ENCODE measurements at places on chromosomes 12 and 14.

- no peak for DNase-seq
Measured at GRCh38 chr12:124278389-124279101, 16.3 kb upstream of the RFLNA start.

DNA sequence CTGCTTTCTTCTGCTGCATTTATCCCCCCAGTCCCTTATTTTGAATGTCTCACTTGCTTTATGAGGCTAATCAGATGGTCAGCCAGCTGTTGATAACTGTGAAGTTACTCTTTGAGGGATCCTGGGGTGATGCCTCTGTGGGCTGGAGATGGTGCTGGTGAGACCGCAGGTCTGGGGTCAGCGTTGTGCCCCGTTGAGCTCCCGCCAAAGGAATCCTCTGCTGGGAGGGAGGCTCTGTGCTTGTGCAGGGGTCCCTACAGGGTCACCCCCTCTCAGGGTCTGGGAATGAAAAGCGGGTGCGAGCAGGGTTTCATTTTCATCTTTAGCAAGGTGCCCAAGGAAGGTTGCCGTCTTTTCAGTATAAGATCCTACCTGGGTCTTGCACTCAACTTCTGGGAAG lies 161.2 kb upstream of the RTL1 start:
- no peak for DNase-seq

DNA sequence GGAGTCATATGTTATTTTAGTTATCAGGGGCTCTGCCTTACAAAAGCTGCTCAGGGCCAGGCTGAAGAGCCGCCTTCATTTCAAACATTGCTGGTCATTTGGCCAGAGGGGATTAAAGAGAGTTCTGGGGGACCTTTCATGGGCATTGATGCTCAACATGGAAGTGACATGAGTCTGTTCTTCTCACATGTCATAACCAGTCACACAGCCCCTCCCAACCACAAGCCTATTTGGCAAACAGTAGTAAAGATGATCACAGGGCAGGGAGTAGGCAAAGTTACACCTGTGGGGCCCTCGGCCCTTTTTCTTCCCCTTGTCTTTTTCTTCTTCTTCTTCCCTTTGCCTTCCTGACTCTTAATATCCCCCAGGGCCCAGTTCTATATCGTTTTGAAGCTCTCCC lies 33.3 kb downstream of the CFAP54 start:
- no peak for DNase-seq

- no peak for DNase-seq
Measured at GRCh38 chr12:79482323-79482722, 208.4 kb downstream of the PAWR start.

DNA sequence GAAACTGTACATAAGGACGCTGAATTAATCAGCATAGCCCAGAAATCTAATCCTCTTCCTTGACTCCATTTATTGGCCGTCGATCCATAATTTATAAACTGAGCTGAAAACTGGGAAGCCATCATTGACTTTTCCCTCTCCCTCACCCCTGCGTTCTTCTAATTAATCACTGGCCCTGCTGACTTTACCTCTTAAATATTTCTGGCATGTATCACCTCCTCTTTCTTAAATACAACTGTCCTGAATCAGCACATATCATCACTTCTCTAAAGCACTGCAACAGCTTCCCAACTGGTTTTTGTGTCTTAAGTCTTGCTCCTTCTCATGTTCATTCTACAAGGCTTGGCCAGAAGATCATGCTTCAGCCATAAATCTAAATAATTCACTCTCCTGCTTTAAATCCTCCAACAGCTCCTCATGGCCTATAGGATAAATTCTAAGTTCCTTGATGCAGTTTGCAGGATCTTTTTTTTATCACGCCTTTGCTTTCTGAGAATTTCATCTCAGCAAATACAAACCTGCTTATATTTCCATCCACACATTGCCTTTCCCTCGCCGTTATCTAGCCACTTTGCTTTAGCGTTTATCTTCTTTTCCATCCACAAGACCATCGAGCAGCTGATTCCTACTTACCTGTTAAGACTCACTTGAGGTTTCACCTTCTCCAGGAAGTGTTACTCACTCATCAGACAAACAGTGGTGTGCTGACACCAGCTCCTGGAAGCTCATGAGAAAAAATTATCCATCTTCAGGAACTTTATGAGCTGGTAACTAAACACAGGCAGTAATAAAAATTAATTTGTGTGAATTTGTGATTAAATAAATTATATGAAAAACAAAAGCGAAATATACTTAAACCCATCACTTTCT lies 295.6 kb upstream of the FLRT2 start:
- no peak for DNase-seq

- no peak for DNase-seq
Measured at GRCh38 chr12:38152816-38153736, 163.5 kb upstream of the ALG10B start.

GRCh38 chr12:48198672-48198971 lies 4.5 kb downstream of the OR10AD1 start:
- no peak for DNase-seq

DNA sequence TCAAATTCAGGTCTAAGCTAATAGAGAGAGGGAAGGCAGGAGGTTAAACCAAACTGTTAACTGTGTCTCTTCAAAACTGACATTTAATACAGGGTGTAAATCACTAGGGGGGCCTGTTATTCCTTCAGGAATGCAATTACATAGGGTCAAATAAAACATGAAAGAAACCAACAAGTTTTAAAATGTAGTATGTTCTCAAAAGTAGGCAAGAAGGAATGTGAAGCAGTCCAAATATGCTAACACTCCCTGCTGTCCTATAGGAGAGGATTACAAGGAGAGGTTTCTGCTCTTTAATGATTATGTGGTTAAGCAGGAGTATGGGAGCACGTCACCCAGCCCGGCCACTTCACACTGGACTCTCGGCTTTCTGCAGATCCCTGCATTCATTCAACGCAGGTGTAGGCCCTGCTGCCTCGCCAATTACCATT lies 42.5 kb upstream of the BMP4 start:
- no peak for DNase-seq

- DNase-seq = no peak
Measured at GRCh38 chr14:20493634-20494033, 11.7 kb upstream of the RNASE10 start.

- no peak for DNase-seq
Measured at GRCh38 chr14:89485264-89485663, 68.2 kb upstream of the FOXN3 start.
